ENCODE measurements at places on chromosomes 11 and 22.

DNA sequence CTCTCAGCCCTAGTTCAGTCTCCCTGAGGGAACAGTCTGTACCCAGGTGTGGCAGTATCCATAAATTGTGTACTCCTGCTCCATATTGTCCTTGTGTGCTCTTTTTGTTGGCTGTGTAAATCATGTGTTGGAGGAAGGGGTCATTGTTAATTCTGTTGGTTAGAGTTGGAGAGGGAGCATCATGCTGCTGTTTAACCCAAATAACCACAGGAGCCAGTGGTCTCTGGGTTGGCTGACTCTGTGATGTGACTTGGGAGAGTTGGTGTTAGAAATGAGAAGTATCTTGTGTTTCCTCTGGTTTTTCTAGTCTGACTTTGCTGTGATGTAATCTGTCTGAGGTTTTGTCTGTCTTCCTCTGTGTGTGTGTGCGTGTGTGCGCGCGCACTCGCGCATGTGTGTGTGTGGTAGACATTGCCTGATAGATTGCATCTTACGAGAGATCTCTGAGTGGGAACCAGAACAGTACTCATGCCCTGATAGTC is 30.5 kb downstream of the CTNND1 start:
- DNase-seq, result peak; percentile 80

- no peak for DNase-seq
Measured at GRCh38 chr11:10122326-10123197, 171.5 kb downstream of the SBF2 start.

- no peak for DNase-seq
Measured at GRCh38 chr11:84414920-84415319, 1128.8 kb upstream of the CCDC90B start.

GRCh38 chr11:67024410-67024809 is 1.5 kb downstream of the SYT12 start:
- peak; percentile 27 for DNase-seq

DNA sequence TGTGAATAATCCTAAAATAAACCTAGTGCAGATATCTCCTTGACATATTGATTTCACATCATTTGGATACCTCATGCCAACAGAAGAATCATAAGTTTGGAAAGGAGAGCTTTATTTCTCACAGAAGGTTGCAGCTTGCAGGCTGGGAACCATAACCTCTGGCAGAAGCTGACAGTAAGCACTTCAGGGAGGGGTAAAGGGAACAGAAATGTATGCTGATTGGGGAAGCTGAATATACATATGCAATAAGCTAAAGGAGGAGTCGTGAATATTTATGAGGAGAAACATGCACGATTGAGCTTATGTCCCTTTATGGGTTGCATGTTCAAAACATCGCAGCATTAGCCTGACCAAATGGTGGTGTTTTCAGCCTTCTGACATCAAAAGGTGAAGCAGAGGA is 814.5 kb downstream of the TBC1D22A start:
- no peak for DNase-seq

GRCh38 chr11:134858783-134859480 is 446.9 kb upstream of the B3GAT1 start:
- no peak for DNase-seq

GRCh38 chr11:28077521-28077920 is 30.4 kb downstream of the KIF18A start:
- no peak for DNase-seq

GRCh38 chr11:73288192-73288872 is 16.2 kb downstream of the P2RY6 start:
- no peak for DNase-seq

- DNase-seq, result no peak
Measured at GRCh38 chr11:20131788-20132666, 28.2 kb downstream of the DBX1 start.

GRCh38 chr22:30837531-30837930 is 131.0 kb downstream of the MORC2 start:
- no peak for DNase-seq

GRCh38 chr11:46373787-46374740 is 7.4 kb upstream of the MDK start:
- DNase-seq, result no peak
